ENCODE measurements at places on chromosomes 1 and 21.
A peak's percentile ranks its signal among the peaks of the same experiment; 100 is the strongest.

GRCh38 chr1:227808566-227808965 is 6.9 kb upstream of the PRSS38 start:
- DNase-seq = no peak

- DNase-seq = no peak
Observed at GRCh38 chr1:66294707-66295370, 239.1 kb upstream of the SGIP1 start.

GRCh38 chr1:32242341-32242851 is 4.6 kb upstream of the FAM167B start:
- DNase-seq = no peak

DNA sequence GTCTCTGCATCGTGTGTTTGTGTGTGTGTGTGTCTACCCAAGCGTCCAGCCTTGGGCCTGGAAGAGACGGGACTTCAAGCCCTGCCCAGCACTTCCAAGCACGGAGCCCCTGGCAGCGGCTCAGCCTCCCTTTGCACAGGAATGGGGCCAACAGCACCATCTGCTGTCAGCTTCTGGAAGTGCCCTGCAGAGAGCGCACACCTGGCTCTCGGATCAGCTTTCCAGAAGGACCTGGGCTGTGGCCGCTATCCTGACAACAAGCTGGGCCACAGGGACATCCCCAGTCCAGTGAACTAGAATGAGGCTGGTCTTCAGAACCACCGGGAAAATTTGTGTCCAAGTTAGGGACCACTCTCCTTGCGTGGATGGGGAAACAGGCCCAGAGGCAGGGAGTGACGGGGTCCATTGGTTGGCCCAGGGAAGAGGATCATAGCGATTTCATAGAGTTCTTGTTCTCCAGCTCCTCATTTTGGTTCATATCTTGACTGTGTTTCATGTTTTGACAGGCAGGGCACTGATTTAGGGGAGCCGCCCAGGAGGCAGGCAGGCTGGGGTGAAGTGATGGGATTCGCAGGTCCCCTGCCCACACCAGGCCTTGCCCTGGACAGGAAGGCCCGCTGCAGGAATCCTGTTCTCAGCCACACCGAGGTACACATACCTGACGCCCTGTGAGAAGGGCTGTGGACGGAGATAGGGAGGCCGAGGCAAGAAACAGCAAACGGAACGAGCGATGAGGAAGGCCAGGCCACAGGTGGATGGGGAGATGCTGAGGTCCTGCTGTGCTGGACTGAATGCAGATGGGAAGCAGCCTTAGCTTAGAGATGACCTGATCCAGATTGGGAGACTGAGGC is 38.4 kb downstream of the TAS1R2 start:
- DNase-seq = peak; percentile 80

DNA sequence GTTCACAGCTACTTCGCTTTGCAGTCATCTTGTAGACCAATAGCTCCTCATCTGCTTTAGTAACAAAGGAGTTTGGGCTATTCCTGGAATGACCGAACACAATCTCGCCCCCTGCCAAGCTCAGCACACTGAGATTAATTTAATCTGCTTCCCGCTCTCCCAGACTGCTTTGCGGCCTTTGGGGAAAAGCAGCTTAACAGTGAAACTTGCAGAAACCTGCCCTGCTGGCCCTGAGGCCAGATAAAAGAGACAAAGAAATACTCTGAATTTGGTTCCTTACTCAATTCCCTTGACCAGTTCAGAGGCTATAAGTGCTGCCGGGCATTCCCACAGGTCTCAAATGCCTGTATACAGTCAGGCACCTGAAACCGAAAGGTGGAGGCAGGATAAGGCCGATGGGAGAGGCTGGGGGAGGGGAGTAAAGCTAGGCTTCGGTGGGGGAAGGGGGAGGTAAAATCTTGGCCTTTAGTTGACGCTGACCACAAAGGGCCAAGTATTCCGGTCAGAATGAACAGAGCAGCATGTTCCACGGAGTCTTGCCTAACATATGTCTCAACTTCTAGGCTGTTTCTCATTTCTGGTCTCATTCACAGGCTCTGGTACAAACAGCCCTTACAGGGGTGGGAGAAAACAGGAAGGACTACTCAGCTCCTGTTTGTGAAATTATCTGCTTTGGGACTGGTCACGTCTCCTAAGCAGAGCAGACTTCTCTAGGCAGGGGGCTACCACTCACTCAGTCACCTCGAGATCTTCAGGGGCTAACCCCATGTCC is 17.7 kb upstream of the A3GALT2 start:
- DNase-seq = no peak

DNA sequence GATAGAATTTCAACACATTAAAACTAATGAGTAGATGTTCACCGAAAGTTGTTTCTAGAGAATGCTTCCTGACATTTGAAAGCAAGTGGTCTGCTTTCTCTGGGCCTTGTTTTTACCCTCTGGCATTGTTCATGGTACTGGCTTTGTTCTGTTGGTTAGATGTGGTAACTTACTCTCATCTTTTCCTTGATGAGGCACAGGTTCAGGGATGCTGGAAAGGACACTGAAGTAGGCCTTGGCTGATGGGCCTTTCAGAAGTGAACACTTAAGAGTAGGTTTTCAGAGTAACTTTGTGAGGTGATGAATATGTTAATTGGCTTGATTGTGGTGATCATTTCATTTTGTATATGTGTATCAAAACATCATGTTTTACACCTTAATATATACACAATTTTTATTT is 55.8 kb downstream of the DYRK1A start:
- no peak for DNase-seq

DNA sequence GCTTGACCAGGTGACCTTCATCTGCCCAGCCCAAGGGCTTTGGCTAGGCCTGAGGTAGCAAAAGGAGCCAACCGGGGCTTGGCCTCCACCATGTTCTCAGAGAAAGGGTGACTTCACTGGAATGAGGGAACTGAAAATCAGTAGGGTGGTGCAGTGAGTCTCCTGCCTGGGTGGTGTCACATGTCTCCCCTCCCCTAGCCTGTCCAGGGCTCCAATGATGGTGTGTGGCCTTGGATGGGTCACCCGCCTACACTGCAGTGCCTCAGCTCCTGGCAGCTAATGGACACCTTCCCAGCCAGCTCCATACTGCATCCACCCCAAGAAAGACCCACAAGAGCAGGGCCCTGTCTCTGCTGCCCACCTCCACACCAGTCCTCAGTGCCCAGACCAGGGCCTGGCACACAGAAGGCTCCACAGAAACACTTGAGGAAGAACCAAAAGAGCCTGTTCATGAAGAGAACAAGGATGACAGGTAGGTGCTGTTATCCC is 678.7 kb downstream of the MATN1 start:
- no peak for DNase-seq

- no peak for DNase-seq
Observed at GRCh38 chr1:213385806-213386324, 334.8 kb downstream of the RPS6KC1 start.

GRCh38 chr1:177983482-177984135 is 13.8 kb upstream of the SEC16B start:
- no peak for DNase-seq

GRCh38 chr1:152968248-152968647 is 2.2 kb upstream of the SPRR4 start:
- no peak for DNase-seq

GRCh38 chr1:227945891-227946623 is 1.7 kb downstream of the WNT9A start:
- no peak for DNase-seq

- DNase-seq = no peak
Observed at GRCh38 chr1:66437136-66437401, 96.9 kb upstream of the SGIP1 start.

- DNase-seq = no peak
Observed at GRCh38 chr1:20634594-20635084, 1.4 kb downstream of the PINK1 start.

DNA sequence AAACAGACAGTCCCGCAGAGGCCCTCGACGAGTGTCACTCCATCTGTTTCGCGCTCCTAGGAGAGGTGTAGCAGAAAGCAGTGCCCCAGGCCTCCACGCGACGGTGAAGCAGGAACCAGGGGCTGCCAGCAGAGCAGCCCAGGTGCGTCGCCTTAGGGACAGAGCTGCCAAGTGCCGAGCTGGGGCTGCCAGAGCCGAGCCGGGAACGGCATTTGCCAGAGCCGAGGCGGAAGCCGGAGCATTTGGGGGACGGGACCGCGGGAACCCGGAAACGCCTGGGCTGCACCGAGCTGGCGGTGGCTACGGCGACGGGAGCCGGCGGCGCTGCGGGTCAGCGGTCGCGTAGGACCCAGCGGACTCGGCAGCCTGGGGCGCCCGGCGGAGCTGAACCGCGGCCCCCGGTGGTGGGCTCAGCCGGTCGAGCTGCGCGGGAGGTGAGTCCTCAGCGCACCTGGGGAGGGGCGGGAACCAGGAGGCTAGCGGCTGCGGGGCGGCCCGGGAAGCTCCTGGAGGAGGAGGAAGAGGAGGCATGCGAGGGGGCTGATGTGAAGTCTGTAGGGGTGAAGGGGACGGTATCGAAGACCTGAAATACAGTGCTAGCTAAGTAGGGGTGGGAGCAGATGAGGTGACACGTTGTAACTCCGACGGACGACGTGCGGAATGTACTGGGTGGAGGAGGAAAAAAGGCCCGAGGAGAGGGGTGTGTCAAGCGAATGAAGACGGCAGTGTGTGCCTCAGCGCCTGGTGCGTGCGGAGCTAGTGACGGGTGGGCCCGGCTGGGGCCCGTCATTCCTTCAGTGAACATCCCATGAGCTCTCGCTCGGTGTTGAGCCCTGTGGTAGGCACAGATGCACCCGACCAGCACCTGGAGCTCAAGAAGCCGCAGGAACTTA is at the start of gene SLC35A3:
Gene SLC35A3 (plus strand): TSS at position 268 of the 893 bp plus-strand sequence. CDS start 23,559 bp downstream, outside the sequence.
- peak; percentile 91 for DNase-seq

DNA sequence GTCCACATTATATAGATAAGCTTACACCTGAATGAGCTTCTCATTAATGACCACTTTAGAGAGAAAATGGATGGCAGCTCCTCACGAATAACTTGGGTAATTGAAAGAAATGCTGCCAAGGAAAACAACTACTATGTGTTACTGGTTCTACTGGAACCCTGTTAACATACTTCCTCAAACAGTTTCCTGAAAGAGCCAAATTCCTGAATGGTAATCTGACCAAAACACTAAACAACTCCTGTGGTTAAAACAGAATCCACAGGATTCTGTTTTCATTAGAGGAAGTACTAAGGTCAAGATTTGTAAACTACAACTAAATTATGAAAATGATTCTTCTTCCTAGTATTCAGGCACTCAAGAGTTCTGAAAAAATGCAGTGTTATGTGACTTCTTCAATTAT is 107.2 kb downstream of the DNM3 start:
- DNase-seq = no peak

DNA sequence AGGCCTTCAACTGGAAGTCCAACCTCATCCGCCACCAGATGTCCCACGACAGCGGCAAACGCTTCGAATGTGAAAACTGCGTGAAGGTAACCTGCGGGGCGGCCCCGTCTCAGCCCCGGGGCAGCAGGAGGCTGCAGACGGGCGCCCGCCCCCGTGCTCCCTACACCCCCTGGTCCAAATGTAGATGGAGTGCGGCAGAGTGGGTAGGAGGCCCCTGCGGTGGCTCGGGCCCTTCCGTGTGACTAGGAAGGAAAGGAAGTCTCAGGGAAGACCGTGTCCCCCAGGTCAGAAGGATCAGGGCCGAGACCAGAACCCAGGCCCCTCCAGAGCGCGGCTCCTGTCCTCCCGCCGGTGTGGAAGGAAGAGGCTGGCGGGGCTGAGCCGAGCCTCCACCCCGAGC is 49.7 kb upstream of the ARHGEF16 start:
- DNase-seq = no peak

DNA sequence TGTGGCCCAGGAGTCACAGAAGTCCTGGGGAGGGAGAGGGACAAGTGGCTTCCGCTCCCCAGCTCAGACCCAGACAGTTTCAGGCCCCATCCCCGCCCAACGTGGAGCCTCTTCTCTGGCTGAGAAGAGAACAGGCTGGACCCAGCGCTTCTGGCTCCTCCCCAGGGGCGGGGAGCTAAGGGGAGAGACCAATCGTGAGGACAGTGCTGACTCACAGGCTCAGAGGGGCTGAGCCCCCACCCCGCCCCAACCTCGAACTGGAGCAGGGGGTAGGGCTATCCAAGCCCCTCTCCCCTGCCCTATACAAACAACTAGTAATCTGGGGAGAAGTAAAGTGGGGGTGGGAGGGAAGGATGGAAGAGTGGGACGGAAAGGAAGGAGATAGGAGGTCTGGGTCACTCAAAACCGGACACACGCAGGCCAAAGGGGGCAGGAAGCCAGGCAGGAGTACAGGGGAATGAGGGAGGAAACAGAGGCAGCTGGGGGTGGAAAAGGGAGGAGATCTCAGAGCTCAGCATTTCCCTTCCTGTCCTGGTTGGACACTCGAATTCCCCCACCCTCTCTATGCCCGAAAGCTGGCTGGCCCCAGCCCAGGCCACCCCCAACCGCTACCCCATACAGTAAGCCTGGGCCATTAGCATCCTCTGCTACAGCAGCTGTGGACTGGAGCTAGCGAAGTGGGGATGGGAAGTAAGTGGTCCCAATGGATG is at the start of gene SHC1:
Gene SHC1 (minus strand): TSS at position 117 of the 710 bp plus-strand sequence. CDS start 221 bp downstream, outside the sequence.
- peak; percentile 66 for DNase-seq

DNA sequence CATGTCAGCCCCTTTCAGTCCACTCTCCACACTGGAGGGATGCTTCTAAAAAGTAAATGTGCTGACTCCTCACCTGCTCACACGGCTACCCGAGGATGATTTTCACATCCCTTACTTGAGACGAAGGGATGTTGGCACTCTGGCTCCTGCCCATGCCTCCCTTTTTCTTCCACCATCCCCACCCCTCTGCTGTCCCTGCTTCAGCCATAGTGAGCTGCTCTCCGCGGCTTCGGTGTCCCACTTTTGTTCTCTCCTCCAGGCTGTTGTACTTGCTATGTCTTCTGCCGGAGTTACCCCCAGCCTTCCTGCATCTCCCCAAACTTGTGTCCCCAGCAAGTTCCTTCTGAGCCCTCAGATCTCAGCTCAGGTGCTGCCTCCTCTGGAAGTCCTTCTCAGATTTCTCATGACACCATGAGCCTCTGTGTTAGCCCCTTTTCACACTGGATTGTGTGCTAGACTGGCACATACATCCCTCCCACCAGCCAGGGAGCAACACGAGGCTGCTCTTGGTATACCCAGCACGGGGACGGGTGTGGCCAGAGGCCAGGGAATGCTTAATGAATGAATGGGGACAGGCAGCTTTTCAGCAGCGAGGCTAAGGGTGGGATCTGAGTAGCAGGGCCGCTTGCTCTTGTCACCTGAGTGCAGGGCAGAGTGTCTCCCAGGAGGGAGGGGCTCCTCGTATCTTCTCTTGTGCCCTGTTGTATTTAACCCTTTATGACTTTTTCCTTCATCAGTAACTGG is 1.3 kb downstream of the ACOT11 start:
- no peak for DNase-seq

DNA sequence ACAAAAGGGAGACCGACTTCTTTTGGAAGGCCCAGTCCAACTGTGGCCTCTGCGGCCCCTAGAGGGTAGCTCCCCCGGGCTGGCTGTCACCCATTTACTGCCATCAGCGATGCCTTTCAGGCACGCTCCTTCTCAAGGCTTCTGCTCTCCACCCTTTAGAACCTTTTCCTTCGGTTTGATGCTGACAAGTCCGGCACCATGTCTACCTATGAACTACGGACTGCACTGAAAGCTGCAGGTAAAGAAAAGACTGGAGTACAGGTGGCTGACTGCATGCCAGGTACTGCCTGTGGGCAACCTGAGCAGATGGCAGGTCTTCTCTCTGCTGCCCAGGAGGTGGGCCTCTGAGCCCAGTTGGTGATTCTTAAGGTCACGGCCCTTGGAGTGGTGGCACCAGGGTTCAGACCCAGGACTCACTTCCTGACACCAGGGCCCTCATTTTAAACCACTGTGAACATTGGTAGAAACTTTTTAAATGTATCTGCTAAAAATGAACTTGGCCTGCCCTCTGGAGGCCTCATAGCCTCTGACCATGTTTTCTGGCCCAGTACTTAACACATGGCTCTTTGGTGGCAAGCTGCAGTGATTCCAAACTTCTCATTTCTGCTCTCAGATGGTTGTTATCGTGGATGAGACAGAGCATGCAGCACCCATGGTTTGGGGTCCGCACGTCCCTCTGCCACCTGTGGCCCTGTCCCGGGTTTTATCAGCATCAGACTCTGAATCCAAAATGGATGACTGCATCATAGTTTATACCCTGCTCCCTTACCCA is 45.7 kb downstream of the CAPN9 start:
- no peak for DNase-seq
